ENCODE measurements at places on chromosomes 7 and 10. TPM values are rescaled to one million over a fixed set of nuclear protein-coding genes. Genes with fewer than 3 reads are reported as not detected.

The CALML5 gene
- total RNA-seq: not detected

DNA sequence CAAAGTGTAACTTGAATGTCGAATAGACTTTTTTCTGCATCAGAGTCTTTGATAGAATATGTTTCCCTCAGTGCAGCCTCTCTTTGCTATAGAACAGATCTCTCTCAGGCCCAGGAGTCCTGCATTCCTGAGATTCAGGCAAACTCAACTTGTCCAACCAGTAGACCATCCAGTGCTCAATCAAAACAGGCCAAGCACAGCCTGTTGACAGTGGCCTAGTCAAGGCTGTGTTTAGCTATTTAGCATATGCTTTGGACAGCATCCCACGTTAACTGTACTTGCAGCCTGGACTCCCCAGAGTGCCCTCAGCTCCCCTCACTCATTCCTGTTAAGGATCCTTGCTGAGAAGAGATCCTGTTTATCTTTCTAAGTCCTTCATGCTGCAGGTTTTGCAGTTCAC, 16.3 kb downstream of the OR6V1 start:
- DNase-seq: no peak

- DNase-seq: no peak
Observed at GRCh38 chr7:47990592-47990991, 11.2 kb upstream of the HUS1 start.

The PTPRN2 gene
- total RNA-seq: 1.1 TPM

DNA sequence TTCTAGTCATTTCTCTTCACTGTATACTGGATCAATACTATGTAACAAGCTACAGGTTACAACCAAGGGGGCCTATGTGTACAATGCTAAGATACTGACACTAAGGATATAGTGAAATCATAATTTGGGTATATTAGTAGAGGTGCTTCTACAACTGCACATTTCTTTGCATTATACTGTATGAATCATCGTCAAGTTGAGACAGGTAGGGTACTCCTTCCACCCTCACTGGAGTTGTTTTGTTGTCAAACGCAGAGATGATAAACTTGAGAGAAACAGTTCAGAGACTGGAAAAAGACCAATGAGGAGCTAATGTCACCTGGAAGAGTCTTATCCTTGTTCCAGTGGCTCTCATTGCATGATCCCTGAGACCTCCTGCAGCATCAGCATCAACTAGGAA, 208.2 kb upstream of the PRPS1L1 start:
- DNase-seq: no peak

- DNase-seq: no peak
Observed at GRCh38 chr10:3259499-3259898, 86.9 kb upstream of the PITRM1 start.

GRCh38 chr10:36604316-36604715, 521.1 kb upstream of the ANKRD30A start:
- no peak for DNase-seq

- no peak for DNase-seq
Observed at GRCh38 chr10:91185239-91185875, 35.1 kb upstream of the PCGF5 start.

DNA sequence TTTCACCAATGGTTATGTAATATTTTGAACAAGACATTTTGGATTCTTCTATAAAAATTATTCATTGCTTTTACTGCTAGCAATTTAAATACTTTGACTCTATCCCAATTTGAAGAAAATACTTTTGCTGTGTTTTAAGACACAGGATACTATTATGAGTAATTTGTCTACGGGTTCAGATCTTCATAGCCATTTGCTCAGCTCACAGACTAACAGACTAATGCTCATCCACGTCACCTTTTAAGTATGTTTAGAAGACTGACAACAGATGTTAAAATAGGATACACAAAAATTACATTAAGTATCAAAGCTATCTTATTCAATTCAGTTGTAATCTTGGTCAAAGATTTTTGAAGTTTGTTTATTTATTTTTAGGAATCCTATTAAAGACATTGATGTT, 251.3 kb upstream of the CHRM2 start:
- no peak for DNase-seq

The TET1 gene
- 1.6 TPM for total RNA-seq

The LIPN gene
- total RNA-seq: not detected

DNA sequence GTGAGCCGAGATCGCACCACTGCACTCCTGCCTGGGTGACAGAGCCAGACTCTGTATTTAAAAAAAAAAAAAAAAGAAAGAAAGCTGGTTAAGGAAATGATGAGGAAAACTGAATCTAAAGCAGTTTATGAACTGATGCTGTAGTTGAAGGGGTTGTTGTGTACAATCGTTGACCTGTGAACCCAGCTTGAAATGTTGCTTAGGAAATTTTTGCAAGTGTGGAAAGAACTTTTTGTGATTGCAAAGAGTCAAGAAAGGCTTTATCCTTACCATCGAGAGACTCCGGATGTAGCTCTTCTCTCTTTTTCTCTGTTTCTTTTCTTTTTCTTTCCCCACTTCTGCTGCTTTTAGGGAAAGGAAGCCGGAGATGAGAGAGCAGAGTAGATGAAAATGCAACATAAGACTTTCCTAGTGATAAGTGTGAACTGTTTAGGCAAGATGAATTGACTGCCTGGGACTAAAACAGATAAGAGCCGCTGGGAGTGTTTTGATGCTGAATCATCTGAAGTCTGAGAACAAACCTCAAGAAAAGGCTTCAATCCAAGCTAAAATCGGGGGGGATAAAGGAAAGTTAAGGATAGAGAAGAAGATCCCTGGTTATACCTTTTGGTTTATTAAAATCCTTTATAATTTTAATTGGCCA, 69.0 kb downstream of the TAF3 start:
- no peak for DNase-seq

- DNase-seq: no peak
Observed at GRCh38 chr7:66146701-66147100, 32.1 kb downstream of the CRCP start.

DNA sequence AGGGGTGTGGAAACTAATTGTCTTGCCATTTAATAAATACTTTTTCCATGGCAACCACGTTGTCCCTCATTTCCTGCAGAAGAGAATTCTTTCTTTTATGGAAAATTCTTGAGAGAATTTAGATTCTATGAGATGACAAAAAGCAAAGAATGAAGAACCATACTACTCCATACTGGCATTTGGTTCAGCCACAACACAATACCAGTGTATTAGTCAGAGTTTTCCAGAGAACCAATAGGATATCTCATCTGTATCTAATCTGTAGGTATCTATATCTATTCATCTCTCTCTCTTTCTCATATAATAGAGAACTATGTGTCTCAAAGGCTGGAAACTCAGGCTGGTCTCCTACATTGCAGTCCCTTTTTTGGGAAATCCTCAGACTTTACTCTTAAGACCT, 44.6 kb upstream of the NAMPT start:
- DNase-seq: no peak

The HACD1 gene
- total RNA-seq: 6.6 TPM

DNA sequence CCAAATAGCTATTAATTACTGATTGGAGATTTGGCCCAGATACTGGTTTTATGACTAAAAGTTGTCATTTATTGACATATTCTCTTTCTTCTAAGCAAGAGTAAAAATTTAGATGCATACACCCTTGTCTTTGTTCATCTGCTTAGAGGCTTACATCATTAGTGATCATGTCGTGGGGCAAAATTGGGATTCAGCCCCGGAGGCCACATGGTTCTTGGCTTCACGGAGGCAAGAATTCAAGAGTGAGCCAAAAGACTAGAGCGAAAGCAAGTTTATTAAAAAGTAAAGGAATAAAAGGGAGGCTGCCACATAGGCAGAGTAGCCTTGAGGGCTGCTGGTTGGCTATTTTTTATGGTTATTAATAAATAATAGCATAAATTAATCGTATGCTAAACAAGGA, 41.1 kb downstream of the MINPP1 start:
- no peak for DNase-seq

GRCh38 chr10:85225311-85225710, 896.9 kb downstream of the CCSER2 start:
- no peak for DNase-seq

The GLCCI1 gene
- 27.9 TPM for total RNA-seq

GRCh38 chr7:158569858-158570323, 17.7 kb downstream of the PTPRN2 start:
- DNase-seq: no peak

The SPACDR gene
- total RNA-seq: 4.5 TPM

DNA sequence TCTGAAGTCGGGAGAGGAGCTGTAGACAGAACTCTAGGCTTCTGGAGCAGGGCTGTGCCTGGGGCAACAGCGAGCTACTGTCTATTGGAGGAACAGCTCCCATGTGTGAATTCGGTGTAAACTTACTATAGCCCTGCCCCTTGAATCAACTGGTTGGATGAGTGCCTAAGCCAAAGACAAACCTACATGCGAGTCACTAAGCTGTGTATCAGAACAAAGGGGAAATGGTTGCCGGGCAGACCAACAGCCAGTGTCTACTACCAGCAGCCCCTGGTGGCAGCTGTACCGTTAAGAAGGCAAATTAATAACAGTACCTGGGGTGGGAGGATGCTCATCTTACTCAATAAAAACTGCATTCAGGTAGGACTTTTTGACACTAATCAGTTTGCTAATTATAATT, 343.6 kb downstream of the ACTR3B start:
- no peak for DNase-seq

- no peak for DNase-seq
Observed at GRCh38 chr7:30164567-30164966, 29.8 kb downstream of the MTURN start.

DNA sequence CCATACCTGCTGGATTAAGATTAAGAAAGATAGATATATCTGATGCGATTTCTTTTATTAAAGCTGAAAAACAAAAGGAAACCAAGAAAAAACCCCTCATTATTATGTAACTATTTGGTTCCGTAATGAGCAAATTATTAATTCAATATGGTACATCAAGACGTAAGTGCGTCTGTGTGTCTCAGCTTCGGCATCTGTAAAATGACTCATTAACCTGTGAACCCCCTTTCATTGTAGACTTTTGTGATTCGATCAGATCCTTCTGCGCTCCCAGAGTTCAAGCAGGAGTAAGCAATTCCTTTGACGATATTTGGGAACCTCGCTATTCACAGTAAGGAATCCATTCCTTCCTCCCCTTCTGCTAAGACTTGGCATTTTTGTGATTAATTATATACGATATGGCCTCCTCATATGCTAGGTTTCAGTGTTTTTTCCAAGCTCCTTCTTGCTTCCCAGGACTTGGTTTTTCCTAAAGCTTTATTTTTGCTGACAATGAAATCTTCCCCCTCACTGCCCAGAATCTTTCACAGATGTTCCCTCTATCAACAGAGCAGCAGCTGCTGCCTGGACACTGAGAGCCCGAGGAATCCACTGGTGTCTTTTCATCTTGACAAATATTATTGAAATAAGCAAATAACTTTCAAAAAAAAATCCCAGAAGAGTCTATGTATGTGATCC, 171.7 kb upstream of the CELF2 start:
- no peak for DNase-seq

The ADRA2A gene
- total RNA-seq: not detected

GRCh38 chr10:26025523-26025922, 91.5 kb downstream of the MYO3A start:
- DNase-seq: no peak

DNA sequence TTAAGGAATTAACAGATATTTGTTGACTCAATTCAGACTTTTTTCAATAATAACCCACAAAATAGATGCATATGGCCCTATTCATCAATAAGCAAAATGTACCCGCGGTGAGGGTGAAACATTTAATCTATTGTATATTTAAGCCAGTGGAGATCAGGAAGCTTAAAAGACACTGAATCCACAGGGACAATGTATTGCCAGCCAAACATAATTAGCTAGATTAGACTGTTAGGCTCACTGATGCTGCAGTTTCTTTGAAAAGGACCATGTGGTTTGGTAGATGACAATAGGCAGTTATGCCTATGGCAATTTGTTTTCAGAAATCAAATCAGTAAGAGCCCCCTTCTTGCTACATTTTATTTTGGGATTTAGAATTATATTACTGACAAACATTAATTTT, 87.3 kb upstream of the PLXDC2 start:
- no peak for DNase-seq

The CDH23 gene
- total RNA-seq: 0.55 TPM

DNA sequence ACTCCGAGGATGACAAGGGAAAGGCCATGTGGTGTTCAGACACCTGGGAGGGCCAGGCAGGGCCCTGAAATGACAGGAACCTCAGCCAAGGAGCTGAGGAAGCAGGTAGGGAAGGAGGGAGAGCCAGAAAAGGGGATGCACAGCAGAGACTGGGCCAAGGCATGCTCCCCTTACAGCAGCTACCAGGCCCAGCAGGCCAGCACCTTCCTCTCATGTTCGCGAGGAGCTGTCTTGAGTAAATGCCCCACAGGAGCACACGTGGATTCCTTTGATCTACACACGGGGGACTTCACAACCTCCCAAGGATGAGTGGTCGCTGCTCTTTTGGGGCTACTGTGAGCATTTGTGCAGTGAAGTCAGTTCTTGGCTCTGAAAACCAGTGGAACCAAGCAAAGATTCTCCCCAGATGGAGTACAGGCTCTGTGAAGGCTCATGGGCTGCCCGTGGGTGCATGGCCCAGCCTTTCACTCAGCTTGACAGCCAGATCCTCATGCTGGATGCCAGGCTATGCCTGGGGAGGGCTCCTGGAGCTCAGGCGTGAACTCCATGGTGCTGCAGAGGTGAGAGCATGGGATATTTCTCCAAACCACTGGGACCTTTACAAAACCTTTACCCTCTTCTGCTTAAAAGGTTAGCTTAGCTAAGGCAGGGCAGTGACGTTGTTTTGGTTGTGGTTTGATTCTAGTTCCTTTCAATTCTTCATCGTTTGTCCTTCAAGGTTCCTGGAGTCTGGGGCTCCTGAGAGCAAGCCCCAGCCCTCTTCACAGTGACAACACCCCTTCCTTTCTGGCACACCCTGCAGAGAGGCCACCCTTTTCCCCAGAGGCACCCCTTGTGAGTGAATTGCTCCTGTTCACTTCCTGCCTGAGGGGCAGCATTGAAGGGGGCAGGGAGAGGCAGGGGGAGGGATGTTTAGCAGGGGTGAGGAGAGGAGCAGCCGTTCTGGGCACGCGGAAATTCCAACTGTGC, 74.2 kb upstream of the ZPBP start:
- no peak for DNase-seq

DNA sequence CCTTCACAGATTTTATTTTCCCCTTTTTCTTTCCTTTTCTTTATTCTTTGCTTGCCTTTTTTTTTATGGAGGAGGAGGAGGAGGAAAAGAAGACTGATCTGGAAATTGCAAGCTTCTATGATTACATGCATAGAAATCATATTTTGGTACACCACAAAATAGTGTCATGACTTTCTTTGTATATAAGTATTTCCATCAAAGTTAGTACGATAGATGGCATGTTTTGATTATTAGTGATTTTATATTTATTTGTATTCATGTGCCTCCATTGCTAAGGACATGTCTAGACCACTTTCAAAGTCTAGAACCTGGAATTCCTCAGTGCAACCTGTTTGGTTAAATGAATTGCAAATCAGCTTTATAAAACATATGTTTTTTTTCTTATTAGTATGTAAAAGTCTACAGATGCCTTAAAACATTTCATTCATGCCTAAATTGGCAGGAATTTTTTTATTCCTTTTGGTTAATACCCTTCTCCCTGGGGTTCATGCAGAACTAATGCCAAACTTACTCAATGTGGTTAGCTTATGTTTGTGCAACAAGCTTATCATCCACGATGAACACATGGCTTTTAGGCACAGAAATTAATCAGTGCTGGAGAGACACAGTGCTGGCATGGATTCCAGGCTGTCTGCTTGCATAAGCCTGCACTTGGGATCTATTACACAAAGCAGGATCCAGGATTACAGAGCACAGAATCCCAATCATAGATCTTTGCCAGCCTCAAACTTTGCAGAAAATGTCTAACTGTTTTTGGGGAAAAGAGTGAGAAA, 213.1 kb downstream of the CHRM2 start:
- DNase-seq: no peak

Measured in activated T-helper 2 cell treated with anti-CD3 and anti-CD28 coated beads, Interferon-gamma antibody, Interleukin-2, Interleukin-4, amounts not matched to agents 10 μg/mL and 5 μg/mL and 100 μg/mL, durations not matched to agents 14 hours and 24 hours and 36 hours (primary cell).